ENCODE measurements at places on chromosomes 7 and 10.

DNA sequence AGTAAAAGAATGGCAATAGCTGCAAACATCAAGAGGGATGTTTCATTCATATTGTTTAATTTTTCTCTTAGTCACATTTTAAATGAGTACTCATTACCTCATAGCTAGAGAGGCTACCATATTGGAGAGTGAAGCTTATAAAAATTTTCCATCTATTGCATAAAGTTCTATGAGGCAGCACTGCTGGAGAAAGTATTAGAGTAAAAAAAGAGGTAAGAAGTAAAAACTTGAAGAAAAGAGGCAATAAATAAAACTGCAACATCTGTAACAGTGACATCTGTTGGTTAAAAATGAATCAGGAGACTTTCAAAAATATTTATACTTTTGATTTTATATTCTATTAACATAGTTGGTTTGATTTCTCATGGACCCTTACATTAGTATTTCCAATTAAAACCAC is 284.5 kb upstream of the SEMA3D start:
- DNase-seq, result no peak

- no peak for DNase-seq
Measured at GRCh38 chr10:4902571-4903011, 60.6 kb upstream of the AKR1C1 start.

DNA sequence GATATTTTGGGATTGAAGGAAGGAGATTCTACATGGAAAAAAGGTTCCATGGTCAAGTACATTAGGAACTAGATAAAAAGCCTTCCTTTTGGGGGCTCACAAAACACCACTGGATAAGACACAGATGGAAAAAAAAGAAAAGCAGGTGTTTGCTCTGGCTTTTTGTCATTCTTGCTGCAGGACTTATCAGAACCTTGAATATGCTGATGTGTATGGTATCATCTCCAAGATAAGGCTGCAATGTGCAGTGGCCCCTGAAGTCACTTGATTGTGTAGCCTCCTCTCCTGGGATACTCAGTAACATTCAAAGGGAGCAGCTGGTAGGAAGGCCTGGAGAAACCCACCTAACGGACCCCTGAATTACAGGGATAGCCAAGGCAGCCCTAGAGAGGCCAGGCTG is 54.1 kb upstream of the CARD11 start:
- no peak for DNase-seq

GRCh38 chr7:157769526-157770215 is 432.9 kb downstream of the DNAJB6 start:
- DNase-seq, result no peak

GRCh38 chr7:141421306-141421705 is 129.9 kb upstream of the AGK start:
- no peak for DNase-seq

- no peak for DNase-seq
Measured at GRCh38 chr10:79053081-79053434, 15.7 kb upstream of the ZMIZ1 start.

- DNase-seq, result no peak
Measured at GRCh38 chr10:111187096-111187495, 110.3 kb downstream of the ADRA2A start.

DNA sequence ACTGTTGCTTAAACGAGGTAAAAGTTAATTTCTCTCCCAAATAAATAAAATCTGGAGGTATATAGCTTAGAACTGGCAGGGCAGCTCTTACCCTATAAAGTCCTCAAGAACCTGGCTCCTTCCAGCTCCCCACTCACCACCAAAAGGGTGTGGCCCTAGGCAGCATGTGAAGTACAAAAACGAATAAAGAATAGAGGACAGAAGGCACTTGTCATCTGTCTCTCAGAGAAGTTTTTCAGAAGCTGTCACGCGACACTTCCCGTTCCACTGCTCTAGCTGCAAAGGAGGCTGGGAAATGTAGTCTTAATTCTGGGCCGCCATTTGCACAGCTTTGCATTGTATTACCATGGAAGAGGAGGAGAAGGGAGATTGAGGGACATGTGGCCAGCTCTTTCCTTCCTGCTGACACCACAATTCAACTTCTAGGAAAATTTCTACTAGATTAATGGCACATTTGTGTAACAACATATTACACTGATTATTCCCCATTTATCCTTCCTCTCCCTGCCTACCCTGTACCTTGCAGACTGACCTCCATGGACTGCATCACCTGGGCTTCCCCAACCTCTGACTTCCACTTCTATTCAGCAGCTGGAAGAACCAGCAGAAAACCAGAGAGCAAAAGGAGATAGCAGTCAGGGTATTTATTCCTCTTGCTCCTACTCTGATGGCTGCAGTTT is 62.2 kb downstream of the CCDC71L start:
- DNase-seq, result no peak

DNA sequence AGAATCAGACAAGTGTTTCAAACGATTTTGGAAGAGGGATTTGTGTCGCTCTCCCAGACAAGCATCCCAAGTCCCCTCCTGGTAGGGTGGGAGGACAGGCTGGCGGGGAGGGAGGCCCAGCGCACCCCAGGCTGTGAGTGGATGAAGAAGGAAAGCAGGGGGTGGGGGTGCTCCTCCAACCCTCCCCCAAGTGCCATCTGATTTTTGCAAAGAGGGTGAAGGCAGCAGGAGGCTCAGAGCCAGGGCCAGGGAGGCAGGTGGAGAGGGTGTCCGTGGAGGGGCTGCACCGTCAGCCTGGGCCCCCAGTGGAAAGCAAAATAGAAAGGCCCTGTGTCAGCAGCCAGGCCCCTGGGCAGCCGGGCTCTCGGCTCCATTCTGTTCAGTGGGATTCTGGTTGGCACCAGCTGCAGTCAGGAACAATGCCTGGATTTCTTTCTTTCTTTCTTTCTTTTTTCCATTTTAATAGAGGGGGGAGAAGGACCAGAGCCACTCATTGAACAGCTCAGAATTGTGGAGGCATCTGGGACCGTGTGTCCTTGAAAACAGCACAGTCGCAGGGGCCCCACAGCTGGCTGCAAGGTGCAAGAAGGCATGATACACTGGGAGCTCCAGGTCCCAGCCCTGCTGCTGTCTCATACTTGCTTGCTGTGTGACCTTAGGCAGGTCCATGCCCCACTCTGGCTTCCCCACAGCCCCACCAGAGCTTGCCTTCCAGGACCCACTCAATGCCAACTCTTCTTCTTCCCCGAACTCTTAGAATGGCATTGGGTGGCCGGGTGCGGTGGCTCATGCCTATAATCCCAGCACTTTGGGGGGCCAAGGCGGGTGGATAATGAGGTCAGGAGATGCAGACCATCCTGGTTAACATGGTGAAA is 7.1 kb upstream of the ZMIZ1 start:
- no peak for DNase-seq

DNA sequence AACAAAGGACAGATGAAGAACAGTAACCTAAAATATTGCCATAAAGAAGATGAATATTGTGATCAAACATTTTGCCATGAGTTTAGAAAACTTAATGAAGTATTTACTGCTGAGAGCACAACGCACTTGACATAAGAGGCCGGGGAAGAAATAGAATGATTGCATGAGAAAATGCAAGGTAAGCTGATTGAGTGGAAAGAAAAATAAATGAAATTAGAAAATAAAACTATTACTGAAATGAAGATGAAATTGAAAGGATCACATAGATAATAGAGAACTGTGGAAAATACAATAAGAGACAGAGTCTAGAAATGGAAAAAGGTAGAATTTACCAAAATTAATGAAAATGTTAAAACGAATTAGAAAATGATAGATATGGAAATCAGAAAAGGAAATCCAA is 10.1 kb downstream of the RAB18 start:
- DNase-seq, result no peak

DNA sequence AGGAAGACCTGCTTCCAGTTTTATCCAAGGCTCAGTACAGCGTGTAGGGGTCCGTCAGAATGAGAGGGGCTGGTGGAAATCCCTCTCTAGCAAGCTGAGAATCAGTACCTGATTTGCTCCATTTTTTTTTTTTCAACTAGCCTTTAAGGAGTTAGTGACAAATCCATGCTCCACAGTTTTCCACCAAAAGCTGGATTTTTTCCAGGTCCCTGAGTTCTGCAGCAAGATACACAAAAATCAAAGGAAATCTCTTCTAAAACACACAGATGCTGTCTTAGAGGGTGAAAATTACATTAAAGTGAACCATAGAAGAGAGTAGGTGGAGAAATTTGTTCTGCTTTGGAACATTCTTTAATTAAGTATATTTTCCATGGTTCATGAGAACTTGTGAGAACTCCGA is 30.4 kb downstream of the MDFIC start:
- DNase-seq, result no peak

- DNase-seq, result no peak
Measured at GRCh38 chr7:94344826-94345225, 49.9 kb upstream of the COL1A2 start.

- DNase-seq, result no peak
Measured at GRCh38 chr7:2007551-2007950, 225.2 kb downstream of the MAD1L1 start.

DNA sequence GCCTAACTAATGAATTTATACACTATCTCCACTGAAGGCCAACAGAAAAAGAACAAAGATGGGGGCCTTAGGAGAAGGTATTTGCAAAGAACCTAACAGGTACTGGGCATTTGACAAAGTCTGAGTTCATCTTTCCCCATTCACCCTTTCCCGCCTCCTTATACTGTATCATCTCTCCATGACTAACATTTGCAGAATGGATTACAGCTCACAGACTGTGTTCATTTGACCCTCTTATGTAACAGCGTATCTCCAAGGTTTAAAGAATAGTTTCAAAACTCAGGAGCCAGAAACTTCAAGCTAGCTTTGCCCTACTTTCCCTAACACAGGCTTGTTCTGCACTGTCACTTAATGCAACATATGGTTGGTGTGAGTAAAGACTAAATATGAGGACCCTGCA is 238.7 kb upstream of the CELF2 start:
- no peak for DNase-seq

DNA sequence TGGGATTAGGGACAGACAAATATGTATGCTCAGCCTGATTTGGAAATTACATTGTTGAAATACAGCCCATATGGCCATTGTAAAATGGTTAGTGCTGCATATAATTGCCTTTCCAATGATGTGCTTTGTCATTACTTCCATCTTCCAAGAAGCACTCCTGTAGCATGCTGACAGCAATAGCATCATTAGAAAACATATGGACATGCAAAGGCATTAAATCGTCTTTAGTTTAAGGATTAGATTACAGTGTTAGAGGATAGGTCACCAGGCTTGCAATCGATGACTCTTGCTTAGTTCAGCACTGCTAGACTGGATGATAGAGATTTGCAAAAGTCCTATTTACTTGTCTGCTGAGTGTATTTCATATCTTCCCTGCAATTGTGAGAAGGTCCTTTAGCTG is 17.4 kb downstream of the AUTS2 start:
- peak; percentile 19 for DNase-seq

- no peak for DNase-seq
Measured at GRCh38 chr10:25280573-25280972, 105.8 kb downstream of the GPR158 start.

- no peak for DNase-seq
Measured at GRCh38 chr10:437698-438490, 251.6 kb downstream of the DIP2C start.

DNA sequence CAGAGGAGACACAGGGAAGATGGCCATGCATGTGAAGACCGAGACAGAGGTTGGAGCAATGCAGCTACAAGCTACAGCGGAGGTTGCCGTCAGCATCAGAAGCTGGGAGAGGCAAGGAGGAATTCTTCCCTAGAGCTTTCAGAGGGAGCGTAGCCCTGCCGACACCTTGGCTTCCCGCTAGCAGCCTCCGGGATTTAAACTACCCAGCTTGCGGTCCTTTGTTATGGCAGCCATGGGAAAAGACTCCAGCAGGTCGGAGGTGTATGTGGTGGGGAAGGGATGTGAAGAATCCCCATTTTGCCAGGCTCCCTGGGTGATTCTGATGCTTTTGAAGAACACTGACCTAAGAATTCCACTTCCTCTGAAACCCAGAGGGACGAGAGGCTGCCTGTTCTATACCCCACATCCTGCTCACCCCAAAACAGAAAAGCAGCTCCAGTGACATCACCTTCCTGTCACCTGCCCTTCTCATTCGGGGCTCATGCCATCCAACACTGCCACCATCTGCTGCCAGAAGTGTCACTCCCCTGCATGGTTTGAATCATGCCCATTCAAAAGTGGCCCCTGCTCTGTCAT is 3.3 kb upstream of the SEPHS1 start:
- no peak for DNase-seq

DNA sequence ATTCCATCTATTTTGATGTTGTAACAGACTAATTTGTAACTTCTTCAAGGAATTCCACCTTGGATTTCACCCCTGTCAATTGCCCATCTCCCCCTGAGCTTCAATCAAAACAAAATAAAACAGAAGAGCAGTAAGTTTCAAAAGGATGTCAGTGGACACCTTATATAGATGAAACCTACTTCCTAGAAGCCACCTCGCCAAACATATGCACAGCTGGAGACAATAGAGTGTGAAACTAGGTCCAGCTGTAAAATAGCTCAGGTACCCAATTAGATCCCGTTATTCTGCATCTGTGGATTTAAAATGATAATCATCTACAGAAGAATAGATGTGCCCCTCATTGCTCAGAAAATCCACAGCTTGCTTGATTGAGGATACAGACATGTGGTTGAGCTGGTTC is 598.6 kb downstream of the SH2D4B start:
- DNase-seq, result no peak

DNA sequence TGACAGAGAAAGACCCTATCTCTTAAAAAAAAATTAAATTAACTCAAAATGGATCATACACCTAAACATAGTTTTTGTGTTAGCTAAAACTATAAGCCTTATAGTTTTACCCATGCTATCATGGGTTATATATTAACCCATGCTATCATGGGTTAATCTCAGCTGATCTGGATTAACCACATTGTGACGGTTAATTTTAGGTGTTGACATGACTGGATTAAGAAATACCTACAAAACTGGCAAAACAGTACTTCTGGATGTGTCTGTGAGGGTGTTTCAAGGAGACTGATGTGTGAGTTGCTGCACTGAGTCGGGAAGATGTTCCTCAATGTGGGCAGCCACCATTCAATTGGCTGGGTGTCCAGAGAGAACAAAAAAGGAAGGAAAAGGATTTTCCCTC is 44.3 kb upstream of the FXYD4 start:
- DNase-seq, result no peak

DNA sequence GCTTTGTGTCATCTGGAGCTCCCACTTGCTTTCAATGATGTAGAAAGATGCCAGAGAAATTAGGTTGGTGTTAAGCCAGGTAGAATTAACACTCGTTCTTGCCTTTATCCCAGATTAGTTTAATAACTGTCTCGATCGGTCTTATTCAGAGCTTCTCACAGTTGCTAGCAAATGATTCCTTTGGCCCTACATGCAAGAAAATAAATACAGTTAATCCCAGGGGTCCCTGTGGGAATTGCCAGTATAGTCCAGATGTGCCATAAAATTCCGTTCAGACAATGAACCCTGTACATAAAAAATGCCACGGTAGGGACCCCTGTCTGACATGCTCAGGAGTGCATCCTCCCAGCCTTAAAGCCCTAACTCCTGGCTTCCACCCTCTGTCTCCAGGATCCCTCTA is 207.5 kb downstream of the ARHGAP12 start:
- DNase-seq, result no peak
